Daoy (cell line): ENCODE measurements at places on chromosomes 13 and 19. TPM values are rescaled to one million over a fixed set of nuclear protein-coding genes. Genes with fewer than 3 reads are reported as not detected.

MYH14 gene
- 7.2 and 10.3 TPM in 2 replicates for total RNA-seq

N4BP2L2 gene
- total RNA-seq, result 35.6 and 45.9 TPM in 2 replicates

TSSK6 gene
- 1.8 and 3.1 TPM in 2 replicates for total RNA-seq

RAB20 gene
- total RNA-seq, result 7.2 and 14.3 TPM in 2 replicates

EID2B gene
- 5.7 and 5.8 TPM in 2 replicates for total RNA-seq

SIRT6 gene
- 19.0 and 23.9 TPM in 2 replicates for total RNA-seq

FAM216B gene
- total RNA-seq, result not detected in 2 replicates

TRAPPC5 gene
- total RNA-seq, result 64.7 and 75.2 TPM in 2 replicates

ZNF799 gene
- total RNA-seq, result 1.9 and 2.0 TPM in 2 replicates

CFD gene
- total RNA-seq, result 5.7 and 18.2 TPM in 2 replicates

SBNO2 gene
- total RNA-seq, result 28.1 and 37.7 TPM in 2 replicates

ATP1A3 gene
- 0.97 and 1.6 TPM in 2 replicates for total RNA-seq

PRR36 gene
- total RNA-seq, result not detected in 2 replicates

PINLYP gene
- 0.11 and 0.12 TPM in 2 replicates for total RNA-seq

RASL11A gene
- 1.6 and 6.2 TPM in 2 replicates for total RNA-seq

CD37 gene
- total RNA-seq, result not detected in 2 replicates

PGLYRP2 gene
- total RNA-seq, result 0.17 TPM in 1 of 2 replicates, not detected in the other

TPTE2 gene
- total RNA-seq, result not detected in 2 replicates

NFKBIB gene
- 45.8 and 62.5 TPM in 2 replicates for total RNA-seq

CEACAM7 gene
- not detected in 2 replicates for total RNA-seq
